Glomerular endothelial cell (primary cell): ENCODE measurements at places on chromosomes 2 and 18. TPM values are rescaled to one million over a fixed set of nuclear protein-coding genes. Genes with fewer than 3 reads are reported as not detected.

DNA sequence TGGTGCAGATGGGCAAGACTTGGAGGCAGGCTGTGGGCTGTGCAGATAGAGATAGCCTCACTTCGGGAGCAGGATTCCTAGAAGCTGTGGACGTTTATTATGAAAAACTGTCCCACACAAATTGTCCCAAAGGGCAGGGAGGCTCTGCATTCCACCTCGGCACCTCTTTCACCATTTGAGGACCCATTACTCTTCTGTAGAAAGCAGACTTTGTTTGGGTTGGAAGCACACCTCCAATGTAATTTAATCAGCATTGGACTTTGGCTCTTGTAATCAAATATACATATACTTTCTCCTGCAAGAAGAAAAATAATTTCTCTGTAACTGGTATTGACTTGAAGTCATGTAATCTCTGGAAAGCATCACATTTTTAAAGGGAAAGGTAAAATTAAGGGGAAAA lies 8.5 kb downstream of the ONECUT2 start:
- DNase-seq = no peak

GRCh38 chr18:70082430-70082829 lies 123.1 kb downstream of the RTTN start:
- no peak for DNase-seq

Gene ALPG
- total RNA-seq = not detected in 2 replicates

Gene PTPRN
- 0.47 and 0.97 TPM in 2 replicates for total RNA-seq

Gene B3GNT7
- 0.44 and 1.2 TPM in 2 replicates for total RNA-seq
